Gastrocnemius medialis (tissue), 4 donors: ENCODE measurements at places on chromosomes 1 and 21.

- DNase-seq, result no peak
These were observed 87.1 kb downstream of the VCAM1 start for GRCh38 chr1:100806601-100807000.

DNA sequence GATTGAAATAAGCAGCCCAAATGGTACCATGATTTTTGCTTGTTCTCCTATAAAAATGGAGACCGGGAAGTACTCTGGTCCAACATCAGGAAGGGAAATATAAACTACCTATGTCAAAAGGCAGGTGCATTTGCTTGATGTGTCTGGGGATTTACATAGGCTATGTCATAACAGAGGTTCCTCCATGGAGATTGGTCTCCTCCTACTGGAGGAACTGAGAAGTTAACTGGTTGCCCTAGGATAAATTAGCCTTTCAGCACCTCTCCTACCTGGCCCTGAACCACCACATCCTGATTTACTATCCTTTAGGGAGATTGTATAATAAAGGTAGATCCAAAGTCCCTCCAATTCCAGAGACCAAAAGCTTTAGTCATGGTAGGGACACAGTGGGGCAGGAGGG, 1109.3 kb upstream of the B3GALT2 start:
- DNase-seq, result no peak

DNA sequence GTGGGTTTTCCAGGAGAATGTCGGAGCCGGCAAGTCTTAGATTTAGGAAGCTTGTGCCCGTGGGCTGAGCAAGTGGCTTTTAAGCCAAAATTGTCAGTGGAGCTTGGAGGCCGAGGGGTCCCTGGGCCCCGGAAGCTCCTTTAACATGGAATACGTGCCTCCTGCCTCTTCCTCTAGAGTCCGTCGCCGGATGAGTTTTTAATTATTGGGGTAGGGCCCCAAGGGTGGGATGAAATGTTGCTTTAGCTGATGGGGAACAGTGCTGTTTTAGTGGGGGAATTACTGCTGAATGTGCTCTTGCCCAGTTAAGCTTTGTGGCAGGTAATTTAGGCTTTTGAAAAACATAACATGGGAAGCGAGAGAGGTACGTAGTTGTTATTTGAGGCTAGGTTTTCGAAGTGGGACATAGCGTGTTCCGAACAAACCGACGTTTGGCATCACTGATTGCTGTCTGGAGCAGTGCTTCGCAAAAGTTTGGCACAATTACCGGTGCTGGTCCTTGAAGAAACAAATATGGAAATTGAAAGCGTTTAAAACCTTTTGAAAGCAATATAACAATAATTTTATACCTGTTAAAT, 786 bp downstream of the RPL5 start:
- no peak for DNase-seq

DNA sequence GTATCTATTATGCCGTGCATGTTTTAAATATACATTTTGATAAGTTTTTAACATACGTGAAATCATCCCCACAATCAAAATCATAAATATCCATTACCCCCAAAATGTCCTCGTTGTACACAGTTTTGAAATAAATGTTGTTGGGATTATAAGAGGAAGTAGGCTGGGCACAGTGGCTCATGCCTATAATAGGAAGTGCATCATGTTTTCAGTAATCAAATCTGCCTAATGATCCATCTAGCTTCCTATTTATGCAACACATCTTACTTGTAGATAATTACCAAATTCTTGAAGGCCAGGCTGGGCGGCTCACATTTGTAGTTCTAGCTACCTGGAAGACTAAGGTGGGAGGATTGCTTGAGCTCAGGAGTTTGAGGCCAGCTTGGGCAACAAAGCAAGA, 15.0 kb upstream of the IFNGR2 start:
- no peak for DNase-seq

- peak; percentile 83 for DNase-seq
These were observed at the start of gene PADI2 for GRCh38 chr1:17119076-17119772. Gene PADI2 (minus strand): TSS chr1:17119451. CDS start chr1:17119371, 80 bp downstream.

DNA sequence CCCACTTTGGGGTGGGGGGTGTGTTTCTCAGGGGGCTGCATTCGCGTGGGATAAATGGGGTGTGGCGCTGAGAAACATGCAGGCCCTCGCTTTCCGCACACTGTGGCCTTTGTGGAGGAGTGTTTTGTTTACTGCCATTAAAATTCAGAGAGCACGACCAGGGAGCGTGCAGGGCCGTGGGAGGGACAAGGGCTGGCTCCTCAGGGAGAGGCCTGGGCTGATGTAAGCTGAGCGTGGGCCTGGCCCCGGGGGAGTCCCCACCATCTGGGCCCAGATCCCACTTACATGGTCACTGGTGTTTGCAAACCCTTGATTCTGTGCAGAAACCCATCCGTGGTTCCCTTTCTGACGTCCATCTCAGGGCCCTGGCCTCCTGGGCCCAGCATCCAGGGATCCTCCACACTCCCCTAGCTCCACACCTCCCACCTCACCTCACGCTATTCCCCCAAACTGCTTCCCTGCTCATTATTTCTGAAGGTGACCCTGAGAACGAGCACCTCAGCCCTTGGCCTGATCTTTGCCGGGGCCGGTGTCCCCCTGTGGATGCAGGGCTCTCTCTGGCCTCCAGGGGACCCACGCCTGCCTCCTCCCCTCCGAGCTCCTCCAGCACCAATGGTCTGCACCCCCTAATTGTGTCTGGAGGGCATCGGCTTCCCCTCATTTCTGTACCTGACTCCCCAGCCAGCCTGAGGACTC, 92.5 kb upstream of the SIM2 start:
- no peak for DNase-seq

DNA sequence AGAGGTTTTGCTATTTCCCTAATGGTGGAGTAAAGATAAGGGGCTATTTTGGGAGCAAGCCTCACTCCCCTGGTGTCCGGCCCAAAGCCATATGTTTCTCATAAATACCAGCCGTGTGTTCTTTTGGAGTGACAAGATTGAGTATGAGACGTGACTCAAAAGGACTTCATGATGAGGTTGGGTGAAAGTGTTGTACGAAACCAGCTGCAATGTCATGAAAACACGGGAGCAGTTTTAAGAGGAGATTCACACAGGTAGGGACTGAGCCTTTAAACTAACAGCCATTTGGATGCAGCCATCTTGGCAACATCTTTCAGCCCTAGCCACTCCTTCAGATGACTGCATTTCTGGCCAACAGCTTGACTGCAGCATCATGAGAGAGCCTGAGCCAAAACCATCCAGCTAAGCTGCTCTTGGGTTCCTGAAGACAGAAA, 532.3 kb upstream of the USP24 start:
- no peak for DNase-seq

GRCh38 chr1:10834770-10835412, 38.4 kb upstream of the CASZ1 start:
- DNase-seq, result no peak

GRCh38 chr1:202214089-202214843, 20.7 kb downstream of the LGR6 start:
- DNase-seq, result no peak

- DNase-seq, result no peak
These were observed 43.2 kb upstream of the CACHD1 start for GRCh38 chr1:64426681-64427080.

DNA sequence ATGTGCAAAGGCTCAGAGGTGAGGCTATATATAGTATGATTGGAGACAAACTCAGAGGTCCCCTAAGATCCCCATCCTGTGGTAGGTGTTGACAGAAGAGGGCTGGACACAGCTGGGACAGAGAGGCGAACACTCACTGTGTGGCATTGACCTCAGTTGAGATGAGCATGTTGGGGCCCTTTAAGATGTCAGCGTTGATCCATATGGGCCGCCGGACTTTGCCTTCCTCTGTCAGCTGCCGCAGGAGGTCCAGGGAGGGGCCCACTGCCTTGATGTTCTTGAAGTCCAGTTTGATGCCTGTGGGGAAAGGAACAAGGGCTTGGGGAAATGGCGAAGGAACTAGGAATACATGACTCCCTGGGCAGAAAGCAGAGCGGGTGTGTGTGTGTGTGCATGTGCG, 8.8 kb downstream of the FAM151A start:
- DNase-seq, result no peak

DNA sequence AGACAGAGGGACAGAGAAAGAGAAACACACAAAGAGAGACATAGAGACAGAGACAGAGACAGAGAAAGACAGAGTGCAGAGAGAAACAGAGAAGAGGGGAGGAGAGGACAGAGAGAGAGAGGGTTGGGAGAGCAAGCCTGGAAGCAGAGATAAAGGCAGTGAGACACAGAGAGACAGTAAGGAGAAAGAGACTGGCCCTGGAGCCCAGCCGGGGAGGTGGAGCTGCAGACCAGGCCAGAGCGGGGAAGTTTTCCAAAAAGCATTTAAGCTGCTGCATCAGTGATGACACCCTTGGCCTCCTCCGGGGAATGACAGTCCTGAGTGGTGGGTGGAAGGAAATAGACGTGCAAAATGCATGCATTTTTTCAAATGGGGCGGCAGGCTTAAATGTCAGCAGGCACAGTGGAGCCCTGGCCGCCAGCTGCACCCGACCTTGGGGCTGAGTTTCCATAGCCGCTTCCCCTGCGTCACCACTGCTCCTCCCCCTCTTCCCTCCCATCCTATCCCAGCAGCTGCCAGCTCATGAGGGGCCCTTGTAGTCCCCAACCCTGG, 95.4 kb upstream of the KLHDC7A start:
- no peak for DNase-seq

- DNase-seq, result peak; percentile 81
These were observed 139.2 kb downstream of the CLIC6 start for GRCh38 chr21:34807881-34808568.

DNA sequence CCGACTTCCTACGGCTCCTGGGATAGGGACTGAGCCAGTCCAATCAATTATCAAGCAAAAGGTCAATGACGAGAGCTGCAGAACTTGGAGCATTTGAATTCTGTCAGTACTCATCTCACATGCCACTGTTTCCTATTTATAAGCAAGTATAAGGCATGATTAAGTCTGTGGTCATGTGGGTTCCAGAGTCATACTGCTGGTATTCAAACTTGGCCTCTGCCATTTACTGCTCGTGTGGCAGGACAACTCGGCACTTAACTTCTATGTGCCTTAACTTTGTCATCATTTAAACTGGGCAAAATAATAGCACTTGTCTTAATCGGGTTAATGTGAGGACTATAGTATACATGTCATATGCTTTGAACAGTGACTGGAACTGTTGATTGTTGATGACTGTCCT, 44.9 kb upstream of the TNFSF18 start:
- no peak for DNase-seq
